Psoas muscle (tissue), 8 donors: ENCODE measurements at places on chromosomes 7 and 10. TPM values are rescaled to one million over a fixed set of nuclear protein-coding genes. Genes with fewer than 3 reads are reported as not detected.

DNA sequence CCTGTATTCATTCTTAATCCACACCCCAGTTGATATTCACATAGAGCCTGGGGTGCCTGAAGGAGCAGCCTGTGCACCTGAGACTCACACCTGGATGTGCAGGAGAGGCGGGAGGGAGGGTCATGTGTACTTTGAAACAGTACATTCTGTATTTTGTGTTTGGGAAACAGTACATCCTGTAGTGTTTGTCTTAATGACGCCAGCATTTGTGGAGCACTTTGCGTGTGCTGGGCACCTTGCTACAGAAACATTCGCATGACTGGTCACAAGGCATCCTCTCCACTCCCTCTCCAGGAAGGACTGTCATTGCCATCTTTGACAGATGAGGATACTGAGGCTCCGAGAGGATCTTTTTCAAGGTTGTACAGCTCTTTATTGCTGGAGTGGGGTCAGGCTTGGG, 132.1 kb downstream of the TACC2 start:
- DNase-seq, result no peak

DNA sequence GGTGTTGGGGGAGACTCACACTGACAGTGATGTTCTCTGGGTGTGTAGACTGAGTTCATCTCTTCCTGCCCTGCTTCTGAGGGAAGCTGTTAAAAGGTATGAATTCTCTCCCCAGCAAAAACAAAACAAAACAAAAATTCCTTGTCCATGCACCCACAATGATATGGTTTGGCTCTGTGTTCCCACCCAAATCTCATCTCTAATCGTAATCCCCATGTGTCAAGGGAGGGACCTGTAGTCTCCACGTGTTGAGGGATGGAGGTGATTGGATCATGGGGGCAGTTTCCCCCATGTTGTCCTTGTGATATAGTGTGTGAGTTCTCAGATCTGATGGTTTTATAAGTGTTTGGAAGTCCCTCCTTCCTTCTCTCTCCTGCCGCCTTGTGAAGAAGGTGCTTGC, 245.5 kb downstream of the GALNT17 start:
- no peak for DNase-seq

DNA sequence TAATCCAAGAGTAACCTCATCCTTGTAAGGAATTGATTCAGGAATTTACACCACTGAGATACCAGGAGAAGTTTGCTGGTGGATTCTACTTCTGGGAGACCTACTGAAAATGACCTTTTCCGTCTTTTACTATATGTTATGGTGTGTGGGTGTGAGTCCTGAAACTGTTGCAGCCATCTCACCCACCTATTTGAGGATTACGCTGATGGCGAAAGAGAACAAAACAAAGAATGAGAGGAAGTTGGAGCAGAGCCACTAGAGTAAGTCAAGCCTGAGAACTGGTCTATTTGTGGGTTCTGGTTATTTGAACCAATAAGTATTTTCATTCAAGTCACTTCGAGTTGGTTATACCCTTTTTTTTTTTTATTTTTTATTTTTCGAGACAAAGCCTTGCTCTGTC, 12.7 kb upstream of the ABCC2 start:
- no peak for DNase-seq

DNA sequence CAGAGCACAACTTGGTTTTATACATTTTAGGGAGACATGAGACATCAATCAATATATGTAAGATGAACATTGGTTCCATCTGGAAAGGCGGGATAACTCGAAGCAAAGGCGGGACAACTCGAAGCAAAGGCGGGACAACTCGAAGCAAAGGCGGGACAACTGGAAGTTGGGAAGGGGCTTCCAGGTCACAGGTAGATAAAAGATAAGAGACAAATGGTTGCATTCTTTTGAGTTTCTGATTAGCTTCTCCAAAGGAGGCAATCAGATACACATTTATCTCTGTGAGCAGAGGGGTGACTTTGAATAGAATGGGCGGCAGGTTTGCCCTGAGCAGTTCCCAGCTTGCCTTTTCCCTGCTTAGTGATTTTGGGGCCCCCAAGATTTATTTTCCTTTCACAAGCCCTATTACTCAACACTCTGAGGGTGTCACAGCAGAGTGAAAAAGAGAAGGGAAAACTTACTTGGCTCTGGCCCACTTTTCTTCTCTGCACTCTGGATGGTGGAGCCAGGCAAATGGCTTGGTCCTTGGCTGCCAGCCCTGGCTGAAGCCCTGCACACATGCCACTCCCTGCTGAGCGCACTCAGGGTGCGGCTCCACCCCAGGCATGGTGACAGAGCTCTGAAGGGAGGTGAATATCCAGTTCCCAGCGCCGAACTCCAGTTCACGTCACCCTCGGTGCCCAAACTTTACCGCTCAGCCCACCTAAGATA, 46.7 kb downstream of the PARD3 start:
- DNase-seq, result peak; percentile 91

DNA sequence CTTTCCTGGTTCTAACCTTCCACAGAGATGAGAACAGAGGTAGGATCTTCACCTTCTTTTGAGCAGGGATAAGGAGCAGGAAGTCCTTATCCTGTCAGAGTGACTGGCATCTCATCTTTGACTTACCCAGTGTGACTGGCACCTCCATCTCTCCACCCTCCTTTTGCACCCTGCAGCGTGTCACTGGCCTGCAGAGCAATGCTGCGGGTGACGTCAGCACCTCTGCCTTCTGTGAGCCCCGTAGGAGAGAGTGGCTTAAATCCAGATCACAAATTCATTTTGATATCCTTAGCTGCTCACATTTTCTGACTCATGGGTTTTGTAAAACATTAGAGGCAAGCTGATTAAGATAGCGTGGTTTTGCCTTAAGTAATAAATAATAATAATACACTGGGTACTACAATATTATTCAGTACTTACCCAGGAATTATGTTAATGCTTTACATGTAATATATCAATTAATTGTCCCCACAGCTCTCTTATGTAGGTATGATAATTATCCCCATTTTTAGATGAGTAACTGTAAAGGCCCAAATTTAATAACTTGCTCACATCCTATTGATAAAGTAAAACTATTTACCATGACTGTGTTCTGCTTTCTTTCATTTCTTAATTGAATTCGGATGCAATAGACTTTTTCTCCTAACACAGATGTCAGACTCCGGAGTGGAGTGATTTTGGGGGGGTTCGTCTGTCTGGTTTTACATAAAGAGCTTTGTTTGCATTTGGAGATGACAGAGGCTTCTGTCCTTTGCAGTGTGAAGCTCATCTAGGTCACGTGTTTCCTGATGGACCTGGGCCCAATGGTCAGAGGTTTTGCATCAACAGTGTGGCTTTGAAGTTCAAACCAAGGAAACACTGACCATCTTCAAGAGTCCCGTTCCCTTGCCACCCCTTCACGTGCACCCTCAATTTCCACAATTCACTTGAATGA, 24.9 kb downstream of the MSRB2 start:
- no peak for DNase-seq

GRCh38 chr10:62562795-62563194, 188.6 kb downstream of the ZNF365 start:
- no peak for DNase-seq

GRCh38 chr7:142487124-142487523, 229.3 kb upstream of the PRSS58 start:
- no peak for DNase-seq

GRCh38 chr7:47714669-47715607, 133.0 kb upstream of the TNS3 start:
- no peak for DNase-seq

Gene AP4M1
- total RNA-seq, result 8.8 TPM

Gene GBF1
- total RNA-seq, result 40.8 TPM
